ENCODE measurements at places on chromosomes 4 and X.

GRCh38 chr4:17687237-17687857 lies 72.9 kb downstream of the MED28 start:
- DNase-seq = no peak

- no peak for DNase-seq
Measured at GRCh38 chr4:151743128-151743854, 17.5 kb downstream of the GATB start.

- no peak for DNase-seq
Measured at GRCh38 chrX:111831343-111831742, 44.6 kb upstream of the TRPC5OS start.

DNA sequence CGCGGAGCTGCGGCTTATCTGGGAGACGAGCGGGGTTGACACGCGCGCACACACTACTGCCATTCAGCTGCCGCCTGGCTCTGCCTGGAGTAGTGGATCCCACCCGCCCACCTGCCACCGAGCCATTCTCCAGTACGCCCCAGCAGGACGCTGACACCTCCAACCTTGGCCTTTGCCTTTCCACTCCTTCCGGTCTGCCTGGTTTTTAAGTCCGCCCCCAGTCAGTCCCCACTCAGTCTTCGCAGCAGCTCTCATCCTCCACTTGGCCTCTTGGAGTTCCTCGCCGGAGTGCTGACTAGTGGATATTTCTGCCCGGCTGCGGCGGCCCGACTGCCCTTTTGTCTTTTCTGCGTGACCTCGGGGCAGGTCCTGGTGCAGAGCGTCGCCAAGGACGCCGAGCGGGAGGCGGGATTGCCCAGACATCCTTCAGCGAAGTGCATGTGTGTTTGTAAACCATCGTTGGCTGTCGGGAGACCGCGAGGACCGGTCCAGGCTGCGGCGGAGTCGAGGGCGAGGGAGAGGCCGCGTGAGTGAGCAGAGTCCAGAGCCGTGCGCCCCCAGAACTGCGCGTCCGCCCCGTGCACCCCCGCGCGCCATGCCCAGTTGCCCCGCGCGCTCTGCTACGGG lies 1.1 kb downstream of the SLIT2 start:
- no peak for DNase-seq

GRCh38 chrX:13123857-13124345 lies 79.5 kb upstream of the FAM9C start:
- peak; percentile 12 for DNase-seq

GRCh38 chr4:138953961-138954371 lies 61.6 kb upstream of the NOCT start:
- DNase-seq = no peak

Measured in immature natural killer cell (primary cell).